ENCODE measurements at places on chromosomes 2 and 18.

DNA sequence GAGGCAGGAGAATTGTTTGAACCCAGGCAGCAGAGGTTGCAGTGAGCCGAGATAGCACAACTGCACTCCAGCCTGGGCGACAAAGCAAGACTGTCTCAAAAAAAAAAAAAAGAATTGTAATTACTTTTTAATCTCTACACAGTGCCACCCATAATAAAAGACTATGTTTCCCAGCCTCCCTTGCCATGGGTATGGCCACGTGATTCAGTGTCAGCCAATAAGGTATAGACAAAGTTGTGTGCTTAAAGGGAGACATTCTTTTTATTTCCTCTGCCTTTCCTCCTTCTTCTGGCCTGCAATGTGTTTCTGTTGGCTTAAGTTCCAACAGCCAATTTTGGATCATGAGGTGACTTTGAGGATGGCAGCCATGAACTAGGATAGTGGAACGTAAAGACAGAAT is 406.9 kb downstream of the LNPK start:
- no peak for DNase-seq

GRCh38 chr2:114025030-114025429 is 135.1 kb downstream of the ACTR3 start:
- DNase-seq, result no peak

DNA sequence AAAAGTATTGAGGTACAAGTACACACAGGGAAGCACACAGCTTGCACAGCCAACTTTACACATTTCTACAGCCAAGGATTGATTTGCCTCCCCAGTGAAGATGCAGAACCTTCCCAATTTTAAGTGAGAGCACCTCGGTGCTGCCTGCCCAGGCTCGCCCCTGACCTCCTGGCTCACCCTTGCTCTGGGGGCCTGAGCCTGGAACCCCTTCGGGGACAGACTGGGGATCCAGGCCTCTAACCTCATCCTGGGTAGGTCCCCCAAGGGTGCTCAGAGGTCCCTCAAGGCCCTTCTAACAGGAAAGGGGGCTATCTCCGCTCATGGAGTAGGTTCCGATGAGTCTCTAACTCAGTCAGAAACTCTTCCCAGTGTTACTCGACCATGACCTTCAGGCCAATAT is 53.1 kb downstream of the BCL2L11 start:
- DNase-seq, result no peak

GRCh38 chr2:122747670-122748069 is 992.2 kb downstream of the TSN start:
- no peak for DNase-seq

DNA sequence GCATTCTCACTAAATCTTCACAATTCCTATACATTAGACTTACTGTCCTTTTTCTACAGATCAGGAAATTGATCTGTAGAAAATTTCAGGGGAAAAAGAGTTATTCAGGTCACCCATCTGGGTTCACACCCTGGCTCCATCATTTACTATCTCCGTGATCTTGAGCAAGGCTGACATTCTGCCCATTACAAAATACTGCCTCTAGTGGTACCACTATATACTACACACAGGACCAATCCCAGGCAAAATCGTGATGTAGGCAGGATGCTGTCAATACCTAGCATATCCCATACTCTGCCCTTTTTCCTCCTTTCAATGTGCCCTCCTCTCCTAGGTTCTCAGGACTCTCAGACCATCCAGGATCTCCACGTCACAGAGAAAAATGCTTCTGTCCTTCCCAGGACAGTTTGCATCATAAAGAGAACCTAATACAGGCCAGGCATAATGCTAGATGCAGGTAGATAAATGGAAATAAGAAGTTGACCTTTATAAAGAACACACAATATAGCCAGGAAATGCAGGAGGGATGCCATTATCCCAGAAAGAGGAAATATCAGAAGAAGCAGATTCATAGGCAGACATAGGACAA is 101.9 kb downstream of the CDH20 start:
- DNase-seq, result no peak

- DNase-seq, result no peak
Observed at GRCh38 chr2:205773989-205774388, 91.7 kb downstream of the NRP2 start.

- DNase-seq, result no peak
Observed at GRCh38 chr2:216081012-216081411, 597 bp downstream of the PECR start.

DNA sequence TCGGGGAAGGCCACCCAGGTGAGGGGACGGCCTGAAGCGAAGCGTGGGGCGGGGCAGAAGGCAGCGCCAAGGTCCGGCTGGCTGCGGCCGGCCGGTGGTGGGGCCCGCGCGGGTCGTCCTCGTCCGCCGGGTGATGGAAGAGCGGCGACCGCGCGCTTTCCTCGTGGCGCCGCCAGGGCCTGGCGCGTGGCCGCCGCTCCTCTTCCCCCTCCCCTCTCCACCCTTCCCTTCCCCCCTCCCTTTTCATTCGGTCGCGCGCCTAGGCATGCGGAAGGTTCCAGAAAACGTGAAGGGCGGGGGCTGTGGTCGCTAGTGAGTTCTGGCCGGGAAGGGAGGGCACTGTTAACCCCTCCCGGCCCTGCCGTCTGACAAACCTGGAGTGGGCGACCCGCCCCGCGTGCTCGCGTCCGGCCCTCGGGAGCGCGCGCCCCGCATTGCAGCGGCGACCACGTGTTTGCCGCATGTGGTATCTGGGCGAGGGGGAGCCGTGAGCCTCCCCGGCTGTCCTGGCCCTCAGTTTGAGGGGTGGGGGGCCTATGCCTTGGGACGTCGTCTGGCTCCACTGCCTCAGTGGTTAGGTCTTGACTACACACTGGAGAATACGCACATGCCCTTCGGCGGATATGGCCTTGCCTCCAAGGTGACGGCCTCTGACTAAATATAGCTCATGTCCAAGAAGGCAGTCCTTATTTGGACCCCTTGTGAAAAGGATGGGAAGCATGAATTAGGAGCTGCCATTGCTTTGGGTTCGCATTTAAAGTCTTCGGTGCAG is 579 bp downstream of the MAT2A start:
- peak; percentile 70 for DNase-seq

DNA sequence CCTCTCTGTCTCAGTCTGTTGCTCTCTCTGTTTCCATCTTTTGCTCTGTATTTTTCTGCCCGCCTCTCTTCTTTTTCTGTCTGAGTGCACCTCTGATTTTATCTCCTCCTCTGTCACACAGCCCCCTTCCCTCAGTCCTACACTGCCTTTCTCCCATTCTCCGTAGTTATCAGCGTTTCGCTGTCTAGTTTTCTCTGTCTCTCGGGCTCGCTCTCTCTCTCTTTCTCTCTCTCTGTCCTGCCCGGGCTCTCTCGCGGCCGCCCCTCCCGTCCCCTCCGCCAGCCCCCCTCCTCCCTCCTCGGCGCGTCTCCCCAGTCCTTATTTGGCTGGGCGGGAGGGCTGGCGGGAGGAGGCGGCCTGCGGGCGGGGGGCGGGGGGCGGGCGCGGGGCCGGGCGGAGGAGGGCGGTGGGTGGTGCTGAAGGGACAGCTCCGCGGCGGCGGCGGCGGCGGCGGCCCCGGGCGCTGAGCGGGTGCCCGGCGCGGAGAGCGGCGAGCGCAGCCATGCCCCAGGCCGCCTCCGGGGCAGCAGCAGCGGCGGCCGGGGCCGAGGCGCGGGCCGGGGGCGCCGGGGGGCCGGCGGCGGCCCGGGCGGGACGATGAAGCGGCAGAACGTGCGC is at the start of gene KCNK3:
Gene KCNK3 (plus strand): TSS at position 444 of the 618 bp plus-strand sequence. CDS start 154 bp downstream, at position 598.
- peak; percentile 43 for DNase-seq

GRCh38 chr18:22318745-22319407 is 98.8 kb downstream of the CTAGE1 start:
- peak; percentile 55 for DNase-seq

GRCh38 chr2:148527488-148528340 is 116.8 kb upstream of the EPC2 start:
- no peak for DNase-seq

DNA sequence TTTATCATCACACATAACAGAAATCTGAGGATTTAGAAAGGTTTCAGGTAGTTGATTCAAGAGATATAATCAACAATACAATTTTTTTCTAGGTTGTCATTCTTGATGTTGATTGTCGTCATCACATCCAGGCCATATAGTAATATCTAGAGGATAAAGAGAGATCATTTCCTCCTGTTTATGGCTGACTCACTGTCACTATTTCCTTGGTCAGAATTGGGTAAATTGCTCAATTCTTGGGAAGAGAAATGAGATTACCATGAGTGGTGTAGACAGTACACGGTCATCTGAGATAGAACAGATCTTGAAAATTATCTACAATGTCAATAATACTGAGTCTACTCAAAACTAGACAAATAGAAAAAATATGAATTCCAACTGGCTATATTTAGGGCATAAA is 78.8 kb downstream of the ZNF804A start:
- no peak for DNase-seq

- DNase-seq, result no peak
Observed at GRCh38 chr2:173280853-173281252, 73.8 kb upstream of the CDCA7 start.

DNA sequence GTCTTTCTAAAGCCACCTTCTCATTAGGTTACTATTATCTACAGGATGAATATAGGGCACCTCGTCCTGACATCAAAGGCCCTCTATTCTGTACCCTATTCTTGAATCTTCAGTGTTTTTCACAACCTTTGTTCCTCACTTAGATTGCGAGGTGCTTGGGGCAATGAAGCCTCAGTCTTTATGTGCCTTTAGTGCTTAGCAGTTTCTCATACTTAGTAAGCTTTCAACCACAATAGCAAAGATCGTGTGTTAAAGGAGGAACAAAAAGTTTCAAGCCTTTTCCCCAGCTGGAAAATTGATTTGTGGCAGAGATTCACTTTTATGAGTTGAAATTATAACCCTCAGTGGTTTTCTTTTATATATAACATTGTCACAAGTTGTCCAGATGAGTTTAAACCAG is 226.9 kb downstream of the MYO3B start:
- DNase-seq, result no peak

DNA sequence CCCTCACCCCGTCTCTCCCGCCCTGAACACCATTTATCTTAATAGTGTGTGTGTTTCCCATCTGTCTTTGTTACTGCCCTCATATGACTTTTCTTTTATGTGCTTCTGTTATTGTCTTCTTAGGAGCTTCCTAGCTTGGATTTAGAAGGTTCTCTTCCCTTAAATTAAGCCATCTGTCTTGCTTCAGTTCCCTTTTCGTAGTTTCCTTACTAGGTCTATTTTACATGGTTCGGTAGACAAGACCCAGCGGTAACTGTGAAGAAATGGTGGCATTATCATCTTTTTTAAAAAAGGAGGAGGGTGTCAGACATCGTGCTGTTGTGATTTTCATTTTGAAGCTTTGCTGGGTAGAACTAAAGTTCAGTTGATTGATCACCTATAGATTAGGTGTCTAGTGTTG is 10.3 kb downstream of the NCK2 start:
- DNase-seq, result no peak

DNA sequence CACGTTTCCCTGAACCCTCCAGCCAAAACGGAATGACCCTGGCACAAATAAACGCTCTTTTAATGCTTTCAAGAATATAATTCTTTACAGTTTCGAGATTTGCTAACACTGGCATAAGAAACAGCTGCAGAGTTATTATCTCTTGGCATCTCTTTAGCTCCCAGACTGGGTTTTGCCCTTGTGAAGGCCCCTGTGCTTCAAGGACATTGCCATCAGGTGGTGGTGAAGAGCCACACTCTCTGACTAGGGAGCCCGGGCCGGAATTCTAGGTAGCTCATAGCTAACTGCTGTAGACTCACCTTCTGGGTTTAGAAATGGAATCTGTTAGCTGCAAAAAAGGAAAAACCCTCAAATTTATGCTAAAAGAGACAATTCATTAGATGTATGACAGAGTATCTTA is 13.3 kb upstream of the GALNT14 start:
- no peak for DNase-seq

DNA sequence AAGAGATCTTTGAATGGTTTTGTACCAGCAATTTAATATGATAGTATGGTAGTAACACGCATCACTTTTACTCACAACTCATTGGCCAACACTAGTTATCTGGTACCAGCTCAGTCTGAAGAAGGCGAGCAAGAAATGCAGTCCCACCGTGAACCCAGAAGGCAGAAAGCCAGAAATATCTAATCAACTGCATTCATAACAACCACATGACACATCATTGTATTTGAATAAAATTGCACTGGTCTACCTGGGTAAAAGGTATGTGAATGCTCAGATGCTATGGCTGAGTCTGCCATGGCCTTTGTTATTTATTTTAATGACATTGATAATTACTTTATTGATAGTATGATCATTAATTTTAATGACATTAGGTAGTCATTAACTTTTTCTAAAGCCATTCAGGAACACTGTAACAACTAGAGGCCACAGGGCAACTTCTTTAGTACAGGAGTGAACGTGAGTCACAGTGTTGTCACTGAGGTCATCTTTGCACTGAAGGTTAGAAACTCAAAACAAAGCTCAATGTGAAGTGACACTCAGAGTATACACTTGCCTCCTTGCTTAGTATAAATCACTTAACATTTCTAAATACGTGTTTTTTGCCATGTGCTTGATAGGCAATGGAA is 475.6 kb upstream of the TNP1 start:
- DNase-seq, result no peak

DNA sequence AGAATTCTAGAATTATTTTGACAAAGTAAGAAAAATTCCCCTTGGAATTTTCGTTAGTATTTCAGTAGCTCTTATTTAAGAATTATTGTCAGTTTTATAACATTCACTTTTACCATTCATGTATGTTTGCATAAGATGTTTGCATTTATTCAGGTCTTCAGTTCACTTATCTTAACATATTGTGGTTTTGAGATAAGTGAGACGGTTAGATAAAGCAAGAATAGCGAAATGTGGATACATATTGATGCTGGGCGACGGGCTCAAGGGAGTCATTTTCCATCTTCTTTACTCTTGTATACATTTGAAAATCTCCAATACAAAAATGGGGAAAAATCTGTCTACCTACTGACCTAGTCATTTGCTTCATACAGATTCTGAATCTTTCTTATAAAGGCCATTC is 156.7 kb upstream of the HDAC4 start:
- no peak for DNase-seq

GRCh38 chr2:152617456-152618192 is 99.6 kb downstream of the PRPF40A start:
- peak; percentile 80 for DNase-seq

DNA sequence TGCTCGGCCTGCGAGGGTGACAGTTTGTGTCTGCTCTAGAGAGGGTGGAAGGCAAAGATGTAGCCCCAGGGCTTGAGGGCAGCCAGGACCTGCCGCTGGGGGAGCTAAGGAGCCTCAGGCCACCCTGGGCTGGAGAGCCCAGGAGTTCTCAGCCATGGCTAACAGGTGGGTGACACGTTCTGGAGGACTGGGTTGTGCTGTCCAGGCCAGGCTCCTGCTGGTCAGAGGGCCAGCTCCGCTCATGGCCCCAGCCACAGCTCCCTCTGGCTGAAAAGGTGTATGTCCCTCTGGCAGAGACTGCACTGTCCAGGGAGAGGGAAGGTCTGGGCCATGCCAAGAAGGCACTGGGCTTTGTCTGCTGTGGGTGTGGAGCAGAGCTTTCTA is 19.2 kb downstream of the TMEM185B start:
- no peak for DNase-seq

All from fibroblast of skin of abdomen (primary cell).